ENCODE measurements at places on chromosomes 12 and 14. TPM values are rescaled to one million over a fixed set of nuclear protein-coding genes. Genes with fewer than 3 reads are reported as not detected.

FOXA1 gene
- total RNA-seq = under 0.01 TPM

CDH24 gene
- total RNA-seq = 9.8 TPM

SMCO2 gene
- total RNA-seq = not detected

LRIG3 gene
- 17.3 TPM for total RNA-seq

RND1 gene
- total RNA-seq = not detected

Data from bronchus fibroblast of lung (primary cell).